ENCODE measurements at places on chromosomes 3 and 15. TPM values are rescaled to one million over a fixed set of nuclear protein-coding genes. Genes with fewer than 3 reads are reported as not detected.

GPX1 gene
- 557 TPM for total RNA-seq

SMCO1 gene
- not detected for total RNA-seq

CLDN18 gene
- total RNA-seq: not detected

GRCh38 chr15:58163985-58164384, 25.8 kb downstream of the AQP9 start:
- DNase-seq: no peak

GRCh38 chr3:114449271-114450007, 155.6 kb downstream of the TIGIT start:
- DNase-seq: no peak

DNA sequence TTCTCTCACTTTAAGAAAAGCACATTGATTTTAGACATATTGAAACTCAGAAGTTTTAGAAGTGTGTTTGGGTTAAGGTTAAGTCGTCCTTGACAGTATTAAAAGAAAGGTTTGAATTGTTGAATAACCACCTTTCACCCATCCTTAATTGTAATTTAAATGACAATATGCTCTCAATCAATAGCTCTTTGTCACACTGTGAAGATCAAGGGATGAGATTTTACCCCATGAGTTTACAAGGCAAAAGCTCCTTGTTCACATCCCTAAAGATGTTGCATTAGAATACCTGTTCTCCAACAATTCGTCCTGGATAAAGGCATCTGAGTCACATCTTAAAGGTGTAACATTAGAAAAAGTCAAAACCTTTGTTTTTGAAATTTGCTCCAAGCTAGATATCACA, 220.4 kb upstream of the MDFIC2 start:
- no peak for DNase-seq

GRCh38 chr3:97464035-97464434, 300.5 kb upstream of the ARL6 start:
- no peak for DNase-seq
